Renal cortical epithelial cell (primary cell): ENCODE measurements at places on chromosomes 16 and 17. TPM values are rescaled to one million over a fixed set of nuclear protein-coding genes. Genes with fewer than 3 reads are reported as not detected.

The RANBP10 gene
- 2.4 and 11.0 TPM in 2 replicates for total RNA-seq

The PTGES3L gene
- total RNA-seq, result 0.20 and 2.4 TPM in 2 replicates

The LYRM1 gene
- 70.7 and 89.3 TPM in 2 replicates for total RNA-seq

The TPSD1 gene
- not detected in 2 replicates for total RNA-seq

The TSNAXIP1 gene
- total RNA-seq, result under 0.01 and 4.8 TPM in 2 replicates

The TP53TG3F gene
- total RNA-seq, result not detected in 2 replicates

The TSPOAP1 gene
- 0.17 and 6.1 TPM in 2 replicates for total RNA-seq

The SPSB3 gene
- 53.2 and 60.8 TPM in 2 replicates for total RNA-seq

The TERF2IP gene
- 31.8 and 35.7 TPM in 2 replicates for total RNA-seq

DNA sequence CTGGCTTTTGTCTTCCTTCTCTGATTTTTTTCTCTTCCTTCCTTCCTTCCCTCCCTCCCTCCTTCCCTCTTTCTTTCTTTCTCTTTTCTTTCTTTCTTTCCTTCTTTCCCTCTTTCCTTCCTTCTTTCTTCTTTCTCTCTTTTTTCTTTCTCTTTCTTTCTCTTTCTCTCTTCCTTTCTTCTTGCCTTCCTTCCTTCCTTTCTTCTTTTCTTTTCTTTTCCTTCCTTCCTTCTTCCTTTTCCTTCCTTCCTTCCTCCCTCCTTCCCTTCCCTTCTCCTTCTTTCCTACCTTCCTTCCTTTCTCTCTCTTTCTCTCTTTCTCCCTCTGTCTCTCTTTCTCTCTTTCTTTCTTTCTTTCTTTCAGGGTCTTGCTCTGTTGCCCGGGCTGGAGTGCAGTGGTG, 54.4 kb downstream of the SCNN1G start:
- DNase-seq, result no peak

GRCh38 chr17:3762922-3763776, 37.8 kb downstream of the ITGAE start:
- no peak for DNase-seq

DNA sequence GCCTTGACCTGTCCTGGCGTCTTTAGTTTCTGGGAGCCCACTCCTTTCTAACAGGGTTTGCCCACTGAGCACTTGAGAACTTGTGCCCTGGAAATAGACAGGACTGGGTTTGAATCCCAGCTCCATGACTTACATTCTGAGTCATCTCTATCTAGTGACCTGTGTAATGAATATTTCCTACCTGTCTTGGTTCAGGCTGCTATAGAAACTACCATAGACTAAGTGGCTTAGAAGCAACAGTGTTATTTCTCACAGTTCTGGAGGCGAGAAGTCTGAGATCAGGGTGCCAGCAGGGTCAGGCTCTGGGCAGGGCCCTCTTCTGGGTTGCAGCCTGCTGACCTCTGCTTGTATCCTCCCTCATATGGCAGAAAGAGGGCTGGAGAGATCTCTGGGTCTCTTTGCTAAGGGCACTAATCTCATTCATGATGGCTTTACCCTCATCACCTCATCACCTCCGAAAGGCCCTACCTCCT, 110.7 kb upstream of the DHX40 start:
- DNase-seq, result peak; percentile 42

- DNase-seq, result no peak
Measured at GRCh38 chr17:57953705-57954396, 1.4 kb downstream of the CUEDC1 start.

DNA sequence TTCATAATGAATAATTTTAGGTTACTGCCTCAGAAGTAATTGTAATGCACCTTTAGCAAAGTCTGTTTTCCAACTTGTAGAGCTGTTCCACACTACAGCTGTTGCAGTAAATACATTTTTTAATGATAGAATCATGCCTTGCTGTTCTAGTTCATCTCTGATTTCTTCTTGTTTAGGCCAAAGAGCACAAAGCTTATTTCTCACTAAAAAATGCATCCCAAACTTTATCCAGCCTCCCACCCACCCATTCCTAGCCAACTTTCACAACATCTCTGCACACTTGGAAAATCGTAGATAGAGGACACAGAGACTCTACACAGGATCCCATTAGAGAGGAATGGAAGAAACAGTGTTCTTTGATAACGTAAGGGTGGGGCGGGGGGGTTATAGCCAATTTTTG, 252.2 kb upstream of the DYNLRB2 start:
- no peak for DNase-seq

DNA sequence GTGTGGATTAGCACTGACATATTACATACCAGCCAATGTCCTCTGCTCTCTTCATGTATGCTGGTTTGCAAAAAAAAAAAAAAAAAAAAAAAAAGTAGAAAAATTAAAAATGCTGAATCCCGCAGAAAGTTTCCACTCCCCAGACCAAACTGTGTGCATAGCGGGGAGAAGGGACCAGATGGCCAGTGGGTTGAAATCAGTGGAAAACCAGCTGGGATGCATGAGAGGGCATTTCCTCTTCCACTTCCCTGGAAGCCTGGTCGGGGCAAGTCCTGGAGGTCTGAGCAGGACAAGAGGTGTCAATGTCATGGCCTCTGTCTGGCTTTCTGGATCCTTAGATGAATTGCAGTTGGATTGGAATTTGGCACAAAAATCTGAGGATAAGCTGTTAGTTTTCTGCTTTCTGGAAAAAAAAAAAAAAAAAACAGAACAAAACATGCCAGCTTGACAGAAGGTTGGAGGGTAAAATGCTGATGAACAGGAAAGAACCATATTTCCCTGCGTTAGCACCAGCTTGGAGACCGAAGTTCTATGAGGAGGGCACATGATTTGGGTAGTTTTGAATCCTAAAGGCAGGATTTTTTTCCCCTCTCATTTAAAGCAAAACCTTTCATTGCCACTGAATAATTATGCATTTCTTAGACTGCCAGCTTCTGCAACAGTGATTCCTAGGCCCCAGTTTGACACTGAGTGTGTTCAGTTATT, 941.5 kb upstream of the EEF2KMT start:
- DNase-seq, result no peak

DNA sequence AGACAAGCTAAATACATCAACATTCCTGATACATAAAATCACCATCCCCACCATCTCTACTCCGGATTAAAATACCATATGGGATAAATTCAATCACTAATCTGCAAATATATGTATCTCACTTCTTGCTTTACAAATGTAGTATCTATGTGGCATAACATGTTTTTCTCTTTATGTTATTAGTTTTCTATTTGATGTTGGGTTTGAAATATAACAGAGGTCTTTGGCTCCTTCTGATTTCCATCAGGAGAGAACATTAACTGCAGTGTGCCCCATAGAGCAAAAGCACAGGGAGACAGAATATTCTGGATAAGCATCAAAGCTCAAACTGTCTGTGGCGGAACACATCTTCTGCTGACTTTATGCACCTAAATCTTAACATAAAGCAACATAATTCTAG, 547.2 kb upstream of the CDH8 start:
- DNase-seq, result no peak

DNA sequence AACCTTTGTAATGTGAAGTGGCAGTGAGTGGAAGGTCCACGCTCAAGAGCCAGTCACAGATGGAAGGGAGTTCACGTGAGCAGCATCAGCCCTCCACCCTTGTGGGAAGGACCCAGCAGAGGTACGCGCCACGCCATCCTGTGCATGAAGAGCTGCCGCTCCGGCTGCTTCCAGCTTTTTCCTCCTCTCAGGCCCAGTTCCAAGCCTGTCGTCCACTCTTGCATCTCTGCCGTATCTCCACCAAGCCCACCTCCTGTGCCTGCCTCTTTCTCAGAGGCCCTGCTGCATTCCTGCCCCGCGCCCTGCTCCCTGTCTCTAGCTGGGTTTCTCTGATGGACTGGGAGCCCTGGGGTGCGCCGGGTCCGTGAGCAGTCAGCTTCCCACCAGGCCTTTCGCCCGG, 10.2 kb downstream of the ZC3H18 start:
- DNase-seq, result no peak

DNA sequence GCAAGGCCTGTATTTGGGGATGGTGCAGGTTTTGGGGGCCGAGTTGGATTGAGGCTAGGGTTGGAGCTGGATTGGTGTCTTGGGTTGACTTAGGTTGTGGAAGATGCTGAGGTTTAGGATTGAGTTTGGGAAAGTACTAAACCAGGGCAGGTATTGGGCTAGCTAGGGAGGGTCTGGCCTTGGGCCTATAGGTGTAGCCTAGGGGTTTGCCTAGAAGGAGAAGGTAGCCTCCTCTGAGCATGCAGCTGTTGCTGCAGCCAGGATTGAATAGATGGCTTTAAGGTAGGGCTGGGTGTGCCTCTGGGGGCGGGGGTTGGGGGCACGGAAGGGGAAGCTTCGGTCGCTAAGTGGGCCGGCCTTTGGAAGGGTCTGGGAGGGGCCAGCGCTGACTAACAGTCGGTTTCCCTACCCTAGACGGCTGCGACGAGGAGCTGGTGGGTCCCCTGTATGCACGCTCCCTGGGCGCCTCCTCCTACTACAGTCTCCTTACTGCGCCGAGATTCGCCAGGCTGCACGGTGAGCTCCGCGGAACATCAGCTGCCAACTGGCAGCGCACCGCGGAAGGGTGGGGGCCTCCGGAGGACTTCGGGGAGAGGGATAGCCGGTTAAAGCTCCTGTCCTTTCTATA, 1.2 kb downstream of the CNTNAP1 start:
- no peak for DNase-seq

DNA sequence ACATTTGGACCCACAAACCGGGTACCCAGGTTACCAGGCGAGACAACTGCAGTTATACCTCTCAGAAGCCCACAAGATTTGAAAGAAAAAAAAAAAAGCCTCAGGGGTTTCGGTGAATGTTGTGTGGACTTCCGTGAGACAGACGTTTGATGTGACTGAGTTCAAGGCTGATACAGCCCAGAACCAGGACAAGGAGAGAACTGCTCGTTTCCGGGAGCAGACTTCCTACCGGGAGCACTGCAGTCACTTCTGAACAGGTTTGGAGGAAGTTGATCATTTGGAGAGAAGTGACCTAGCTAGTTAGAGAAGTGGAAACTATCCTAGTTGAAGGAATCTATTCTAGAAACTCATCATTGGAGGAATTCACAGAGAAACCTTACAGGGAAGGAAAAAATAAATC, 847 bp downstream of the CKLF start:
- no peak for DNase-seq

DNA sequence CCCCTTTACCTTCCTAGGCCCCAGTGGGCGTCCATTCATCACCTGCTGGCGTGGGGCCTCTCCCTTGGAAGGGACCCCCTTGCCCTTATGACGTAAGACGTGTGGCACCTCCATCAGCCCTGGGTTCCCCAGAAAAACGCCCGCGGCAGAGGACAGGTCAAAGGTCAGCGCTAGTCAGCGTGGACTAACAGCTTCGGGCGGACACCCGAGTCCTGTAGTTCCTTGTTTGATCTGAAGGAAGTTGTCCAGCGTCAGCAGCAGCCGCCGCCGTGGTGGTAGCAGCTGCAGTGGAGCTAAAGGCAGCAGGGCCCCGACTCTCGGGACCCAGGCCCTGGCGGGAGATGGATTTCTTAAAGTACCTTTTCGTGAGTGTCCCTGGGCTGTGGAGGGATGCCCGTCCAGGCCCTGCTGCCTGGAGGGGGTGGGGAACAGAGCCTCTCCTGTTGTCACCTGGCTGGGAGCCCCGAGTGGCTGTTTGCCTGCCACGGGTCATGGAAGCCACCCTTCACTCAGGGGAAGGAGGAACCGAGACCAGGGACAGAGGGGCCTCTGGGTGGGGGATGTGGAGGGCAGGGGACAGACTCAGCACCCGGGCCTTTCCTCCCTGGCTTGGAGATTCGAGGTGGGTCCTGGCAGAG, 123.6 kb downstream of the OR1D5 start:
- no peak for DNase-seq

- peak; percentile 10 for DNase-seq
Measured at GRCh38 chr17:3722716-3723115, 987 bp upstream of the HASPIN start.

- DNase-seq, result no peak
Measured at GRCh38 chr17:45660474-45660873, 123.6 kb upstream of the CRHR1 start.

GRCh38 chr17:78438271-78438691, 59.8 kb downstream of the PGS1 start:
- DNase-seq, result no peak

DNA sequence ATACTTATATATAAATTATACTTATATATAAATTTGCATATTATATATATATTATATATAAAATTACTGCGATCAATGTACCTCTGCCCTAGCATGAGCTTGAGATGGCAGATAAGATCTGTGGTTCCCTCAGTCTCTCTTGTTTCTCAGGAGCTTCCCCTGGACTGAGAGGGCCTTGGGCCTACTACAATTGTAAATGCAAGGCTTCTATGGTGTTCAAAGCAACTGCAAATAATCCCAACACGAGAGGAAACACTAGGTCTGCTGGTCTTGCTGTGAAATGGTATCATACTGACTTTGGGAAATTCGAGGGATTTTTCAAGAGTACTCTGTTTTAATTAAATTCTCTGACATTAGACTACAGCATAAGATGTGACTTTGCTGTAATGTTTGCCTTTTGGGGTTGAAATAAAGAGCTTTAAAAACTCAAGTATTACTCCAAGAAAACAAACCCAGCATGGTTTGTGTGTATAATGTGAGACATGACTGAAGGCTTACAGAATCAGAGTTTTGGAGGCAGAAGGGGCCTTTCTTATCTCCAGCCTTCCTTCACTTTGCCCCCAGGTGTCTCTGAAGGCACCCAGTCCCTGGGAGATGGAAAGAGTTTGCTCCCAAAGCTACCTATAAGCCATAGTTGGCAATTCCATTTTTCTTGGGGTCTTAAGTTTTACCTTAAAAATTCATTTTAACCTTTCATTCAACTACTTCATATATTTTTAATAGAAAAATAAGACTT, 24.2 kb downstream of the ACSM1 start:
- DNase-seq, result no peak

GRCh38 chr17:17781591-17782496, 54.9 kb downstream of the SREBF1 start:
- DNase-seq, result peak; percentile 20

DNA sequence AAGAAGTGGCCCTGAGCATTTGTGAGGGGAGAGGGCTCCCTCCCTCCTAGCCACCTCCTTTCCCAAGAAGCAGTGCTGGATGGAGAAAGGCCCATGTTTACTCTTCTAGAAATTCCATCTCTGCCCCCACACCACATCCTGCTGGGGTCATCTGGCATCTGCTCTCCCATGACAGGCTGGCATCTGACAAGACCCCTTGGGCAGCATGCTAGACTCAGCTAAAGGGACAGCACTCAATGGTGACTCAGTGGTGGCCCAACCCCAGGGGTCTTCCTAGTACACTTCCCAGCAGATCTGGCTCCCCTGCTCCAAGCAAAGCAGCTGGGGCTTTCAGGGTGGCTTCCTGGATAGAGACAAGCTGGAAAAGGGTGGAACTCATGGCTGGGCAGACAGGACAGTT, 14.4 kb downstream of the SLC38A7 start:
- DNase-seq, result no peak

- DNase-seq, result no peak
Measured at GRCh38 chr16:50274326-50275097, 8.2 kb downstream of the ADCY7 start.

GRCh38 chr16:13032911-13033310, 131.5 kb downstream of the SHISA9 start:
- DNase-seq, result no peak

- peak; percentile 83 for DNase-seq
Measured at GRCh38 chr17:72618001-72618509, 474.4 kb downstream of the SLC39A11 start.
